Activated CD8-positive, alpha-beta memory T cell treated with anti-CD3 and anti-CD28 coated beads for 1 hour (primary cell): ENCODE measurements at places on chromosomes 3 and 15.

DNA sequence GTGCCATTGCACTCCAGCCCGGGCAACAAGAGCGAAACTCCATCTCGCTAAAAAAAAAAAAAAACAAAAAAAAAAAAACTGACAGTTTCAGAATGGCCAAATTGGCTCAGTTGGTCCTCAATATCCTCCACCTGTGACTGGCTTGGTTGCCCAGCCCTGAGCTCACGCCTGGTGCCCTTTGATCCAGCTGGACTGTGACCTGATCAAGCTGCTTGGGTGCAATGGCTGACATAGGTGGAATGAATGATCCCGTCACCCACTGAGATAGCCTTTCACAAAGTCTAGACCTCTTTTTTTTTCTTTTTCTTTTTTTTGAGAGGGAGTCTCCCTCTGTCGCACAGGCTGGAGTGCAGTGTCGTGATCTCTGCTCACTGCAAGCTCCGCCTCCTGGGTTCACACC lies 254.6 kb downstream of the FOXP1 start:
- DNase-seq: no peak

- no peak for DNase-seq
Measured at GRCh38 chr15:48373821-48374451, 42.7 kb downstream of the DUT start.

- no peak for DNase-seq
Measured at GRCh38 chr15:52030010-52030409, 11.0 kb downstream of the MAPK6 start.

- DNase-seq: no peak
Measured at GRCh38 chr15:25433118-25433865, 5.5 kb downstream of the UBE3A start.

DNA sequence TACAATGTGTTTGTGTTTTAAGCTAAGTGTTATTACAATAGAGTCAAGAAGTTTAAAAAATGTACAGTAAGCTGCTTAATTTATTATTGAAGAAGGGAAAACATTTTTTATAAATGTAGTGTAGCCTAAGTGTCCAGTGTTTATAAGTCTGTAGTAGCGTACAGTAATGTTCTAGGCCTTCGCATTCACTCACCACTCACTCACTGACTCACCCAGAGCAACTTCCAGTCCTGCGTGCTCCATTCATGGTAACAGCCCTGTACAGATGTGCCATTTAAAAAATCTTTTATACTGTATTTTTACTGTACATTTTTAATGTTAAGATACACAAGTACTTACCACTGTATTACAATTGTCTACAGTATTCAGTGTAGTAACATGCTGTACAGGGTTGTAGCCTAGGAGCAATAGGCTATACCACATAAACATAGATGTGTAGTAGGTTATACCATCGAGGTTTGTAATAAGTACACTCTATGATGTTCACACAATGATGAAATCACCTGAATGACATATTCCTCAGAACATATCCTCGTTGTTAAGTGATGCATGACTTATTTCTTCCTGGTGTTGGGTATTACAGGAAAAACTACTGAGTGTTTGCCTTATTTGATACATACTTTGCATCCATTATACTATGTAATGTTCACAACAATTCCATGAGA lies 156.6 kb upstream of the NUDT16 start:
- DNase-seq: no peak

DNA sequence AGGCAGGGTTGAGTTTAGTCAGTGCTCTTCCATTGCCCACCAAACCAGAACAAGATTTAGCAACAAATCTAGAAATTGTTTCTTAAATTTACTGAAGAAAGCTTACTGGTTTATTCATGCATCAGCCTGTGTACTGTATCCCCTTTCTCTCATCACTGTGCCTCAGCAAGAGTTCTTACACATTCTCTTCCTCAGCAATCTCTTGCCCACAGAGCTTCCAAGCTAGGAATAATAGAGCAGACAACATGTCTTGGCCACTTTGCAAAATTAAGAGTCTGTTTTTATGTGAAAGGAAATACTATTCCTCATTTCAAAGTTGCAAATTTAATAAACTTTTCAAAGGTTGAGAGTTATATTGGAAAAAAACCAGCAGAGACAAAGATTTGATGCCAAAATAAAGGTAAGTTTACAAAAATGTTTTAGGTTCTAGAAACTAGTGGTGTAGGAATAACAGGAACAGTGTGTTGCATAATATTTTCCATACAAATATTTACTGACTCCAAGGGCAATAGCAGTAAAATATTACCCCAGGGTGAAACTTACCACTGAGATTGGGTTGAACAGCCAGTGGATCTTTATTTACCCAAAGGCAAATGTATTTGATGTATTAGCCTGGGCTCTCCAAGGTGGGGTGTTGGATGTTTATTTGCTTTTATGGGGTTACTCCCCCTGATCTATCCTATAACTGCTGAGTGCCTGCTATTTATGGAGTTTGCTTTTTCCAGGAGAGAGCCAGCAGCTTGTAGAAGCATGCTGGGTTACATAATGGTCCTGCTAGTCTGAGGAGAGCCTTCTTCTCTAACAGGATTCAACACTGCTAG lies 276.7 kb downstream of the ADAMTSL3 start:
- no peak for DNase-seq

- DNase-seq: no peak
Measured at GRCh38 chr3:180747805-180748361, 68.6 kb upstream of the CCDC39 start.

DNA sequence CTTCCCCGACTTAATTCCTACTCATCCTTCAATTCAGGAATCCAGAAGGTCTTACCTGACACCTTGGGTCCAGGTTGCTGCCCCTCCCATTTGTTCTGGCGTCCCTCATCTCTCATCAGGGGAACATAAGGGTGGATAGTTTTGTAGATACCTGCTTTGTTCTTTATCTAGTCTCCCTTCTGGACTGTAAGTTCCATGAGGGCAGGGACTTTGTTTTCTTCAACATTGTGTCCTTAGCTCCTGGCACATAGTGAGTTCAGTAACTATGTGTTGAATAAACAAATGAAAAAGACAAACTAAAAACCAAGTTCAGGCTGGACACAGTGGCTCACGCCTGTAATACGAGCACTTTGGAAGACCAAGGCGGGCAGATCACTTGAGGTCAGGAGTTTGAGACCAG lies 13.2 kb upstream of the GPD1L start:
- DNase-seq: no peak

DNA sequence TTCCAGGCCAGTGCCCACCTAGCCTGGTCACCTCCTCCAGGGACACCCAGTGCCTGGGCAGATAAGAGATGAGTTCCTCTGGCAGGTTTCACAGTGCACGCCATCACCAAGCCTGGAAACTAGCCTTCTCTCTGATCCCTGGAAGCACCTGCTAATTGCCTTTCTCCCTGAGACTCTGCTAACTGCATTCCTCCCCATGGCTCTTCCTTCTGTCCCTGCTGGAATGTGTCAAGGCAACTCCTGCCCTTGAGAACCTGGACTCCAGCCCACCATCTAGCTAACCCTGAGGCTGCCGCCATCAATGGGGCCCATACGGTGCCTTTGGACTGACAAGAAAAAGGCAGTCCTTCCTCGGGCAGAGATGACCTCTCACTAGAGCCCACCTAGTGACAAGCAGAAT lies 18.5 kb downstream of the VIPR1 start:
- no peak for DNase-seq

DNA sequence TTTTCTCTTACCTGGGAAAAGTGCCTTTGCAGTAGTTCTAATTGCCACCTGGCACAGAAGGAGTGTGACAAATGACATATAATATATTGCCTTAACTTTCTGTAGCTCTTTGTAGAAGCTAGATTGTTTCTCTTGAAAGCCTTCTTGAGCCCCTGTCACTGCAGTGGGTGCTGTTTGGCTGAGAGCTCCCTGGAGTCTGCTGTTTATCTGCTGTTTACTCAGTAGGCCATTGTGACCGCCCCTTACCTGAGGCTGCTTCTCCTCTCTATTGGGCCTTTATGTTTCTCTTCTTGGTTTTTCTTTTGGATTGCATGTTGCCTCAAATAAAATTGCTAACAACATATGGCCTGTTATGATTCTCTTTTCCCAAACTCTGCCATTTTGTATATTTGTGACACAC lies 16.7 kb downstream of the MAP2K5 start:
- DNase-seq: no peak

DNA sequence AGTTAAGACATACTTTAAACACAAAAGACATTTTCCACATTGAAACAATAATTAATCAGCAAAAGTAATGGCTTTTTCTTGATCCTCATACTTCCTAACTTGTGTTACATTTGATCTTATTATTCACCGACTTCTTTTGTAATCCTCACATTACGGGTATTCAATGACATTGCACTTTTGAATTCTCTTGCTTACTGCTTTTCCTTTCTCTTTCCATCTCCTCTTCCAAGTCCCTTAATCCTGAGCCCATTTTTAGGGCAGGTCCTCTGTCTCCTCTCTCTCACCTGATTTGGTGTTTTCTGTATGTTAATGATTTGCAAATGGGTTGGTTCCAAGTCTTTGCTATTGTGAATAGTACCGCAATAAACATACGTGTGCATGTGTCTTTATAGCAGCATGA lies 48.5 kb upstream of the RAP2B start:
- DNase-seq: no peak
